ENCODE measurements at places on chromosomes 16 and 17. TPM values are rescaled to one million over a fixed set of nuclear protein-coding genes. Genes with fewer than 3 reads are reported as not detected.

DNA sequence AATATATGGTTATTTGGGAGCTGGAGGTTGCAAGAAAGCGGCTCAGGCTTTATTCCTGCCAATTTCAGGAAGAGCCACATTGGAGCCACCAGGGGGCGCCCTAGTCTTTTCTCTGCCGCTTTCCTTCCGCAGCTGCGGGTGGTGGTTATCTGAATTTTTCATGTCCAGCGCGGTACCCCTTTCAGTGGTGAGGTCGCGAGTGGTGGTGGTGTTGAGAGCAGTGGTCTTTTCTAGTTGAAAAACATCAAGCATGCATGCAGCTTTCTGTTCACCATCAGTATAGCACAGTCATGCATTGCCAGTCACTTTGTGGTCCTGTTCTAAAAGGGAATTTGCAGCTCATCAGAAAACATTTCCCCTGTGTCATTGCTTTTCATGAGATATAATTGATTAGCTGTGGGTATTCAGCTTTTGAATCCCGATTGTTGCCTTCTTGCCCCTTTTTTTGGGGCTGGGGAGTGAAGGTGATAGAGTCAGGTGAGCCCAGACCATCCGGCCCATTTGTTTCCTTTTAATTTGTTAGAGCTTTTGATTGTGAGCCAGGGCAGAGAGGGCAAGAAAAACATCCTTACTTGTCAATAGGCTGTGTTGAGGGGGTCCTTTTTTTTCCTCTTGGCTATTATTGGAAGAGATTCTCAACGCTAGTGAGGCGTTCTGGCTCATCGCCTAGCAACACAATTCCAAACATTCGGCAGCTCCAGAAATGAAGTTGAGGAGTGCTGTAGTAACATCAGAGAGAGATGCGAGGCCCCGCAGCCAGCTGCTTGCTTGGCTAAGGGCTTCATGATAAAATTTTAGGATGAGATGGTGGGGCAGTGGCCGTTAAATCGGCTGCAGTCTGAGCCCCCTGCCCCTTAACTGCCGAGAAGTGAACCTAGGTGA lies 119.0 kb downstream of the SNX29 start:
- no peaks in the 10 kb centered on the region for H3K4me1 ChIP-seq
- no peak overlapping the region for H3K4me3 ChIP-seq
- no peaks in the 10 kb centered on the region for H3K27me3 ChIP-seq
- DNase-seq, result peak; percentile 66
- H3K36me3 ChIP-seq, result no peaks in the 10 kb centered on the region
- no peak overlapping the region for H3K27ac ChIP-seq

- no peak overlapping the region for H3K4me3 ChIP-seq
- no peak overlapping the region for H3K27ac ChIP-seq
- H3K27me3 ChIP-seq, result no peaks in the 10 kb centered on the region
- H3K4me1 ChIP-seq, result no peaks in the 10 kb centered on the region
- DNase-seq, result no peak
- no peaks in the 10 kb centered on the region for H3K36me3 ChIP-seq
Measured at GRCh38 chr16:85278839-85279238, 166.6 kb upstream of the CIBAR2 start.

GRCh38 chr17:71099003-71099714 lies 929.8 kb downstream of the KCNJ2 start:
- DNase-seq, result no peak
- H3K4me3 ChIP-seq, result no peak overlapping the region
- H3K4me1 ChIP-seq, result no peaks in the 10 kb centered on the region

DNA sequence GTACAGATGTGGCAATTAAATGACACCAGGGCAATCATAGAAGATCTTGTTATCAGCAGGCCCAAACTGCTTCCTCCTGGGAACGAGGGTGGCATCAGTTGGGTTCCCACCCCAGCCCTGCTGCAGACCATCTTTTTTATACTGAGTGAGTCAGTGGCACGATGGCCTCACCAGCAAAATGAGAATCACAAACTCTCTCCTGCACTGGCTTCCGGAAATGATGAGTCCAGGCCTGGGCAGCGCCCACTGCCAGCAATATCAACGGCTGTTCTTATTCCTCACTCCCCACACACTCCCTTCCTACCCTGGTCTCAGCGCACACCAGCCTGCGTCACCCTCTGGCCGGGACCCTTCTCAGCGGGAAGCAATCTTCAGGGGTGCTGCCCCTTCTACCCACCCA lies 340.3 kb downstream of the FOXL1 start:
- no peak for DNase-seq
- H3K27ac ChIP-seq, result no peak overlapping the region
- H3K4me1 ChIP-seq, result no peaks in the 10 kb centered on the region
- H3K27me3 ChIP-seq, result no peaks in the 10 kb centered on the region
- H3K36me3 ChIP-seq, result no peaks in the 10 kb centered on the region

- peak; percentile 69 for DNase-seq
- no peaks in the 10 kb centered on the region for H3K36me3 ChIP-seq
- no peaks in the 10 kb centered on the region for H3K27me3 ChIP-seq
- no peak overlapping the region for H3K27ac ChIP-seq
- H3K4me1 ChIP-seq, result peaks cover 10% of the 10 kb centered on the region
Measured at GRCh38 chr17:81090361-81091136, 55.6 kb downstream of the BAIAP2 start.

DNA sequence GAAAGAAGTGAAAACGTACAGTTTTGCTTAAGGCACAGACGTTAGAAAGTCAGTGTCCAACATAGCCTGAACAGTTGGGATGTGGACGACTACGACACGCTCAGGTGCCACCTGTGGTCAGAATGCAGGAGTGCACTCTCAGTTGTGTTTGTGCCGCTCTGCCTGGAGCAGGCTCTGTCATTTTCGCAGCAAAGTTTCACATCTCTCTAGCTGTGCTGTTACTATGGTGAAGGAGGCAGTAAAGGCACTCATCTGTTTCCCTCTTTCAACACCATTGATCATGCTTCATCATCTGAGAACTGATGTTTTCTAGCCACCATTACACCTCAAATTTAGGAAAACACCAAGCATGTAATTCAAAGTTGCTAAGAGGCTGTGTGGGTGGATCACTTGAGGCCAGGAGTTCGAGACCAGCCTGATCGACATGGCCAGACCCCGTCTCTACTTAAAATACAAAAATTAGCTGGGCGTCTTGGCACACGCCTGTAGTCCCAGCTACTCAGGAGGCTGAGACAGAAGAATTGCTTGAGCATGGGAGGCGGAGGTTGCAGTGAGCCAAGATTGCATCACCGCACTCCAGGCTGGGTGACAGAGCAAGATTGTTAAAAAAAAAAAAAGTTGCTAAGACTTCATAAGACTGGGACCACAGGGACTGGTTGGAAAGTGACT lies 44.9 kb upstream of the DNAJA2 start:
- no peaks in the 10 kb centered on the region for H3K4me1 ChIP-seq
- H3K4me3 ChIP-seq, result no peak overlapping the region
- DNase-seq, result peak; percentile 28
- no peaks in the 10 kb centered on the region for H3K27me3 ChIP-seq
- no peak overlapping the region for H3K27ac ChIP-seq
- no peaks in the 10 kb centered on the region for H3K36me3 ChIP-seq

Gene CCL7
- not detected for total RNA-seq
